Effector memory CD8-positive, alpha-beta T cell (primary cell): ENCODE measurements at places on chromosomes 12 and 14.
A peak's percentile ranks its signal among the peaks of the same experiment; 100 is the strongest.

- H3K27ac ChIP-seq, result no peak overlapping the region
- H3K27me3 ChIP-seq, result peaks cover 45% of the 10 kb centered on the region
- no peak for DNase-seq
- no peaks in the 10 kb centered on the region for H3K36me3 ChIP-seq
Measured at GRCh38 chr12:8145754-8146441, 10.9 kb upstream of the ZNF705A start.

- H3K27me3 ChIP-seq, result no peaks in the 10 kb centered on the region
- H3K4me1 ChIP-seq, result peaks cover 48% of the 10 kb centered on the region
- peak overlapping the region; percentile 96 for H3K27ac ChIP-seq
- peak overlapping the region; percentile 76 for H3K4me3 ChIP-seq
Measured at GRCh38 chr14:101596742-101597141, 35.4 kb downstream of the DIO3 start.

DNA sequence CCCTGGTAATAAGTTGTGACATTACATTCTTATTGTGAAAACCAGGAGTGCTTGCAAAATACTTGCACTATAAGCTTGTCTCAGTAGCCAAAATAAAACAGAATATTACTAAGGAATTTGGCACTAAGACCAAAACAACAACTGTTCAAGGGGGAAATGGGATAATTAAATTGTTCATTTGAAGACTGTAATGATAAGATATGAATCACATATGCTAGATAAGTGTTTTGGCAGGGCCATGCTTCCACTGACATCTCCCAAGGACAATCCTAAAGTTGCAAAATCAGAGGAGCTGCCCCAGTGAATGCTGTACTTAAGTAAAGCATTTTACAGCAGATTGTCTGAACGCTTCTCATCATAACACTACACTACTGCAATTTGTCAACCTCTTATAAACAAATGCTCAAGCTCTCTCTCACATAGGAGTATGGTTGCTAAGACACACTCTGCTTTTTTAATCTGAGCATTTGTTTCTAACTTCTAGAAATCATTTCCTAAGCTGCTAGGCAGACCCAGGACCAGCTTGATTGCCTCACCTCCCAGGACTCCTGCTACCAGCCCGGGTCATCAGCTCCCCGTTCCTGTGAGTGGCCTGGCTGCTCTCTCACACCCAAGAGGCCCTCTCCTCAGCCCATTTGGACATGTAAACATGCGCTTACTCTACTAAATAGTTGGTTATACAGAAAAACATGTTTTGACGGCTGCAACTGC lies 191.5 kb downstream of the PAX9 start:
- H3K4me1 ChIP-seq, result no peaks in the 10 kb centered on the region
- H3K36me3 ChIP-seq, result no peaks in the 10 kb centered on the region
- no peak overlapping the region for H3K4me3 ChIP-seq
- H3K27me3 ChIP-seq, result no peaks in the 10 kb centered on the region
- DNase-seq, result no peak
- H3K27ac ChIP-seq, result no peak overlapping the region

DNA sequence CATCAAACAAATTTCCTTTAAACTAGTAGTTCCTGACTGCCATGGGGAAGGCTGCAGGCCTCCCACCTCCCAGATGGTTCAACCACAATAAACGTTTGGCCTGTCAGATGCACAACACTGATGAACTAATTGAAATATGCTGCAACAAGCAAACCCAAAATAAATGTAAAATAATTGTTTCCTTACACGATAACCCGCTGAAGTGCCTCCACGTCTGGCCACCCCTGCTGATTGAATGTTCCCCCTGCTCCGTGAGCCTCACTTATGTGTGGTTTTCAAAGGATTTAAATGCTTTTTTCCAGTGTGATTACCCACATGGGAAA lies 8.4 kb downstream of the PITPNM2 start:
- H3K4me3 ChIP-seq, result no peak overlapping the region
- peaks cover 2% of the 10 kb centered on the region for H3K4me1 ChIP-seq
- H3K27me3 ChIP-seq, result no peaks in the 10 kb centered on the region
- H3K36me3 ChIP-seq, result peaks cover 2% of the 10 kb centered on the region

DNA sequence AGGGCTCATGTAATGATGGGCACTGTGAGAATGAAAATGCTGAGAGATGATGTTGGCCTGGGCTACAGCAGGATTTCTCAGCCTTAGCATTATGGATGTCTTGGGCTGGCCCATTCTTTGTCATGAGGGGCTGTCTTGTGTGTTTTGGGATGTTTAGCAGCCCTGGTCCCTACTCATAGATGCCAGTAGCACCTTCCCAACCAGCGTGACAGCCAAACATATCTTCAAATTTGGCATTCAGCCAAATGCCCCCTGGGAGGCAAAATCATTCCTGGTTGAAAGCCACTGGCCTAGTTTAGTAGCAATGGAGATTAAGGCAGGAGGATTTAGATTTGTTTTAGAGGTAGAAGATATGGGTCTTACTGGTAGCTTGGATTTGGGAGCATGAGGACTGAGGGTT lies 26.6 kb downstream of the UBE3B start:
- H3K36me3 ChIP-seq, result peaks cover 60% of the 10 kb centered on the region
- H3K27ac ChIP-seq, result no peak overlapping the region
- no peak for DNase-seq
- no peaks in the 10 kb centered on the region for H3K27me3 ChIP-seq
- no peak overlapping the region for H3K4me3 ChIP-seq
- peaks cover 3% of the 10 kb centered on the region for H3K4me1 ChIP-seq

- DNase-seq, result no peak
- no peak overlapping the region for H3K27ac ChIP-seq
- no peaks in the 10 kb centered on the region for H3K4me1 ChIP-seq
Measured at GRCh38 chr12:23729359-23729758, 220.1 kb downstream of the SOX5 start.

DNA sequence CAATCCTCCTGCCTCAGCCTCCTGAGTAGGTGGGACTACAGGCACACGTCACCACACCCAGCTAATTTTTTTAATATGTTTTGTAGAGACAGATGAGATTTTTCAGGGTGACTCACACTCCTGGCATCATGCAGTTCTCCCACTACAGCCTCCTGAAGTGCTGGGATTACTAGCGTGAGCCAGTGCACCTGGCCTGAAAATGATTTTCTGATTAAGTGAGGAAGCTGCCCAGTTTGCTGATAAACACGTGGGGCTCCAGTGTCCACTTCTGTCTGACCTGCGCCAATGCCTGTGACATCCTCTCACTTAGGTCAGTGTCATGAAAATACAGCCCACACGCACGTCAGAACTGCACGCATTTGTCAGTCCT lies 37.0 kb upstream of the SFSWAP start:
- H3K4me1 ChIP-seq, result no peaks in the 10 kb centered on the region
- no peak overlapping the region for H3K4me3 ChIP-seq
- peaks cover 33% of the 10 kb centered on the region for H3K27me3 ChIP-seq
- H3K36me3 ChIP-seq, result no peaks in the 10 kb centered on the region

- H3K36me3 ChIP-seq, result peaks cover 12% of the 10 kb centered on the region
- no peak for DNase-seq
- no peak overlapping the region for H3K4me3 ChIP-seq
Measured at GRCh38 chr12:57416039-57416996, 14.5 kb downstream of the R3HDM2 start.

GRCh38 chr12:65335021-65335714 lies 56.7 kb downstream of the MSRB3 start:
- no peaks in the 10 kb centered on the region for H3K4me1 ChIP-seq
- H3K36me3 ChIP-seq, result no peaks in the 10 kb centered on the region
- H3K4me3 ChIP-seq, result no peak overlapping the region
- no peak for DNase-seq
- peaks cover 26% of the 10 kb centered on the region for H3K27me3 ChIP-seq

GRCh38 chr12:88420457-88420856 lies 159.8 kb downstream of the KITLG start:
- H3K27me3 ChIP-seq, result no peaks in the 10 kb centered on the region
- no peak overlapping the region for H3K4me3 ChIP-seq
- H3K4me1 ChIP-seq, result no peaks in the 10 kb centered on the region
- no peak overlapping the region for H3K27ac ChIP-seq

- no peaks in the 10 kb centered on the region for H3K36me3 ChIP-seq
- H3K4me3 ChIP-seq, result no peak overlapping the region
- DNase-seq, result no peak
- H3K27me3 ChIP-seq, result no peaks in the 10 kb centered on the region
Measured at GRCh38 chr14:74980731-74981461, 21.8 kb upstream of the EIF2B2 start.

GRCh38 chr12:54371328-54372112 lies 7.2 kb upstream of the GPR84 start:
- no peak for DNase-seq
- no peaks in the 10 kb centered on the region for H3K36me3 ChIP-seq
- peaks cover 22% of the 10 kb centered on the region for H3K4me1 ChIP-seq
- H3K4me3 ChIP-seq, result no peak overlapping the region
- no peaks in the 10 kb centered on the region for H3K27me3 ChIP-seq

- no peak overlapping the region for H3K4me3 ChIP-seq
- no peaks in the 10 kb centered on the region for H3K36me3 ChIP-seq
- no peak overlapping the region for H3K27ac ChIP-seq
- peaks cover 6% of the 10 kb centered on the region for H3K27me3 ChIP-seq
Measured at GRCh38 chr12:8658346-8658745, 4.3 kb downstream of the MFAP5 start.

- H3K4me1 ChIP-seq, result no peaks in the 10 kb centered on the region
- H3K4me3 ChIP-seq, result no peak overlapping the region
- no peak overlapping the region for H3K27ac ChIP-seq
- peaks cover 45% of the 10 kb centered on the region for H3K36me3 ChIP-seq
- no peaks in the 10 kb centered on the region for H3K27me3 ChIP-seq
Measured at GRCh38 chr14:69105326-69105725, 47.6 kb downstream of the DCAF5 start.

DNA sequence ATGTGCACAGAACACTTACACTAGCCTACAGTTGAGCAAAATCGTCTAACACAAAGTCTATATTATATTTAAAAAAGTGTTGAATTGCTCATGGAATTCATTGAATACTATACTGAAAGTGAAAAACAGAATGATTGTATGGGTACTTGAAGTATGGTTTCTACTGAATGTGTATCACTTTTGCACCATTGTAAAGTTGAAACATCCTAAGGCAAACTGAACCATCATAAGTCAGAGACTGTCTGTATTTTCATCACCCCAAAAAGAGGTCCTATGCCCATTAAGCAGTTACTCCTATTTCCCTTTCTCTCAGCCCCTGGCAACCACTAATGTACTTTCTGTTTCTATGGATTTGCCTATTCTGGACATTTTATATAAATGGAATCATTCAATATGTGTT lies 4.4 kb upstream of the AMIGO2 start:
- H3K27ac ChIP-seq, result peak overlapping the region; percentile 94
- H3K27me3 ChIP-seq, result no peaks in the 10 kb centered on the region
- DNase-seq, result no peak

DNA sequence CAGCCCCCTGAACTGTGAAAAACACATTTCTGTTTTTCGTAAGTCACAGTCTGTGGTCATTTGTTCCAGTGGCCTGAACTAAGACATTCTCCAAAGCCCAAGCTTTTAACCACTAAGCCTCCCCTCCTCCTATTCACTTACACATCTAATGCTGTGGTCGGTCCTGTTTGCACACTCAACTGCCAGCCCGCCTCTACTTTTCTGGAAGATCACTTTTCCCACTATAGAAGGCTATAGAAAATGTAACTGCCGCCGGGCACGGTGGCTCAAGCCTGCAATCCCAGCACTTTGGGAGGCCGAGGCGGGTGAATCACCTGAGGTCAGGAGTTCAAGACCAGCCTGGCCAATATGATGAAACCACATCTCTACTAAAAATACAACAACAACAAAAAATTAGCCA lies 524.7 kb upstream of the TMEM132C start:
- no peaks in the 10 kb centered on the region for H3K4me1 ChIP-seq
- H3K27me3 ChIP-seq, result no peaks in the 10 kb centered on the region
- H3K36me3 ChIP-seq, result peaks cover 3% of the 10 kb centered on the region
- H3K27ac ChIP-seq, result no peak overlapping the region
- no peak overlapping the region for H3K4me3 ChIP-seq

- no peaks in the 10 kb centered on the region for H3K4me1 ChIP-seq
- H3K27ac ChIP-seq, result no peak overlapping the region
- DNase-seq, result no peak
Measured at GRCh38 chr12:53804429-53804828, 52.6 kb upstream of the CISTR start.

DNA sequence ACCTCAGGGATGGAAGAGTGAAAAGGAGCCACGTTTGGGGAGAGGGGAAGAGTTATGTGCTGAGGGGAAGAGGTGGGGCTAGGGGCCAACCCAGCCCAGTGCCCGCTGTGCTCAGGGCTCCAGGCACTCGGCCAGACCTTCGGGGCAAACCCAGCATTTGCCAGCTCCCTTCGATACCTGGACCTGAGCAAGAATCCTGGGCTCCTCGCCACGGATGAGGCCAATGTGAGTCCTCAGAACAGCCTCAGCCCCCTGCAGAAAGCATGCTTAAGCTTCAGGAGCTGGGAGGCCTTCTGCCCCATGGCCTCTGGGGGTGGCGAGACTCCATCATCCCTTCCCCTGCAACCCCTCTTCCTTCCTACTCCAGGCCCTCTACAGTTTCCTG lies 5.0 kb downstream of the CARMIL3 start:
- no peak overlapping the region for H3K4me3 ChIP-seq
- H3K36me3 ChIP-seq, result no peaks in the 10 kb centered on the region
- DNase-seq, result no peak
- H3K27me3 ChIP-seq, result no peaks in the 10 kb centered on the region
- peaks cover 21% of the 10 kb centered on the region for H3K4me1 ChIP-seq

- H3K27me3 ChIP-seq, result no peaks in the 10 kb centered on the region
- peaks cover 10% of the 10 kb centered on the region for H3K4me1 ChIP-seq
- no peak overlapping the region for H3K4me3 ChIP-seq
- no peaks in the 10 kb centered on the region for H3K36me3 ChIP-seq
- H3K27ac ChIP-seq, result no peak overlapping the region
- DNase-seq, result no peak
Measured at GRCh38 chr12:90253136-90253535, 544.5 kb upstream of the ATP2B1 start.

GRCh38 chr14:76413962-76414600 lies 38.1 kb downstream of the ESRRB start:
- no peaks in the 10 kb centered on the region for H3K36me3 ChIP-seq
- DNase-seq, result no peak
- peaks cover 82% of the 10 kb centered on the region for H3K27me3 ChIP-seq

DNA sequence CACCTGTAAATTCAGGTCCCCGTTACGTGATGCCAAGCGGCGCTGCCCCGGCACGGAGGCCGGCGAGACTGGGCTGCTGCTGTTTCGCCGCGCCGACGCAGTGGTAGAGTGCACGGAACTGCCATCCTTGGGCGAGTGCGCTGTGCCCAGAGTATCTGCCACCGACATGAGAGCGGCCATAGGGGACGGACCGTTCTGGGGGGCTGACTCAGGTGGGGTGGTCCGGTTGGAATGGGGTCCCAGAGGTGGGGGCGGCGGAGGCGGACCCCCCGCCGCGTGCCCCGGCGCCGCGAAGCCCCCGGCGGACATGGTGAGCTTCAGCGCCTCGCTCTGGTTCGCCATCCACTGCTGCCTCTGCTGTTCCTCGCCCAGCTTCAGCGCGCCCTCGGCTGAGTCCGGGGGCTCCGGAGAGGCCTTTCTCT lies 2.8 kb downstream of the IRF2BPL start:
- peaks cover 58% of the 10 kb centered on the region for H3K36me3 ChIP-seq
- H3K27me3 ChIP-seq, result no peaks in the 10 kb centered on the region
- H3K4me3 ChIP-seq, result peak overlapping the region; percentile 70
- peaks cover 31% of the 10 kb centered on the region for H3K4me1 ChIP-seq
- no peak overlapping the region for H3K27ac ChIP-seq
- DNase-seq, result no peak

- H3K4me3 ChIP-seq, result no peak overlapping the region
- H3K27ac ChIP-seq, result no peak overlapping the region
- H3K27me3 ChIP-seq, result no peaks in the 10 kb centered on the region
Measured at GRCh38 chr14:81303258-81303935, 82.6 kb upstream of the GTF2A1 start.
